ENCODE measurements at places on chromosomes 16 and 17.

DNA sequence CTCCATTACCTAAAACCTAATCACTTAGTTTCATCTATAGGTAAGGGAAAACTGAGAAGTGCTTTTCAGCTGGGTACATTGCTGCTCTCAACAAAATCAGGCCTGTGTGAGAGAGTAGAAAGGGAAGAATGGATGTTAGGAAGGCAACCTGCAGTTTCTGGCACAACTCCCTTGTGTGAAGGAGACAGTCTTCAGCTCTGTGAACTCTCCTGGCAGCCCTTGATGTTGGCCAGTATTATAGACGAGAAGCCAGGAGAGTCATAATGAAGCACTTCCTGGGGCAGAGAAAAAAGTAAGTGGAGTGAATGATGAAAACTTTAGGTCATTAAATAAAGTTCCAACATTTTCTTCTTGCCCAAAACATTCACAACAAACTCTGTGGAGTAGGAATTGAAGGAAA is 260.1 kb downstream of the IRX3 start:
- no peak for DNase-seq

GRCh38 chr17:56432443-56432842 is 161.1 kb upstream of the NOG start:
- DNase-seq: no peak

GRCh38 chr17:72822358-72823023 is 270.0 kb downstream of the SLC39A11 start:
- no peak for DNase-seq

- no peak for DNase-seq
These were observed 151.9 kb downstream of the IRX5 start for GRCh38 chr16:55082591-55082976.

DNA sequence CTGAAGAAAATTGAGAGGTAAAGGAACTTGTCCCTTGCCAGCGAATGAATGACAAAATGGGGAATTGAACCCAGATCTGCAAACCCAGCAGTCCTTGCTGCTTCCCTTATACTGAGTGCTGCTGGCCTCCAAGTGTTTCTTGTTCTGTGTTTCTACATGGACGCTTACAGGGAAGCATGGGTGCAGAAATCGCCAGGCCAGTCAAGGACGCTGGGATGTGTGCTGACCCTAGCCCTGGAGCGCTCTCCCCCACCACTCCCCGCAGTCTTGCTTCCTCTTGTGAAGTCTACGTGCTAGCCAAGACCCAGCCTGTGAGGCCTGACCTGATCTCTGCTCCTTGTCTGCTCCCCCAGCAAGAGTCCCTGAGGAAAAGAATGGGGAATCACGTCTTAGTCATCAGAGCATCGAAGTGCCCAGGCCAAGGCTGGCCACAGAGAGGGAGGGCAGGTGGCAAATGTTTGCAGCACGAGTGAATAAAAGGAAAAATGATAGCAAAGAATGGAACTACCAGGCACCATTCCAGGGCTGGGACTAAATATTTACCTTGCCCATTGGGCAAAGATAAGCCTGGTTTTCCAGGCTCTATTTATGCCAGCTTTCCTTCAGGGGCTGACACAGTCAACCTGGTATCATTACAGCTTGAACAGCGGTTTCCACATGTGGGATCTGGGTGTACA is 17.4 kb downstream of the CA4 start:
- DNase-seq: no peak

- DNase-seq: peak; percentile 57
These were observed 5.8 kb downstream of the THOC6 start for GRCh38 chr16:3029491-3030221.

GRCh38 chr17:40937384-40937819 is at the start of gene KRT23:
Gene KRT23 (minus strand): TSS chr17:40937646. CDS start chr17:40936603, 1,043 bp downstream.
- DNase-seq: no peak

DNA sequence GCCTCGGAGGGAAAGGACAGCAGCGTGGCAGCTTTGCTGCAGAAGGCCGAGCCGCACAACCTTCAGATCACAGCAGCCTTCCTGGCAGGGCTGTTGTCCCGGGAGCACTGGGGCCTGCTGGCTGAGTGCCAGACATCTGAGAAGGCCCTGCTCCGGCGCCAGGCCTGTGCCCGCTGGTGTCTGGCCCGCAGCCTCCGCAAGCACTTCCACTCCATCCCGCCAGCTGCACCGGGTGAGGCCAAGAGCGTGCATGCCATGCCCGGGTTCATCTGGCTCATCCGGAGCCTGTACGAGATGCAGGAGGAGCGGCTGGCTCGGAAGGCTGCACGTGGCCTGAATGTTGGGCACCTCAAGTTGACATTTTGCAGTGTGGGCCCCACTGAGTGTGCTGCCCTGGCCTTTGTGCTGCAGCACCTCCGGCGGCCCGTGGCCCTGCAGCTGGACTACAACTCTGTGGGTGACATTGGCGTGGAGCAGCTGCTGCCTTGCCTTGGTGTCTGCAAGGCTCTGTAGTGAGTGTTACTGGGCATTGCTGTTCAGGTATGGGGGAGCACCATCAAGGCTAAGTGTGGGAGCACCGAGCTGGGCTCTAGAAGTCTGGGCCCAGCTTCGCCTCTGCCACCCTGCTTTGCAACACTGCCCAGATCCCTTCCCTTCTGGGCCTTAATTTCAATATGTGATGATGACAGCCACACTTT is 18.6 kb downstream of the NOD2 start:
- no peak for DNase-seq

DNA sequence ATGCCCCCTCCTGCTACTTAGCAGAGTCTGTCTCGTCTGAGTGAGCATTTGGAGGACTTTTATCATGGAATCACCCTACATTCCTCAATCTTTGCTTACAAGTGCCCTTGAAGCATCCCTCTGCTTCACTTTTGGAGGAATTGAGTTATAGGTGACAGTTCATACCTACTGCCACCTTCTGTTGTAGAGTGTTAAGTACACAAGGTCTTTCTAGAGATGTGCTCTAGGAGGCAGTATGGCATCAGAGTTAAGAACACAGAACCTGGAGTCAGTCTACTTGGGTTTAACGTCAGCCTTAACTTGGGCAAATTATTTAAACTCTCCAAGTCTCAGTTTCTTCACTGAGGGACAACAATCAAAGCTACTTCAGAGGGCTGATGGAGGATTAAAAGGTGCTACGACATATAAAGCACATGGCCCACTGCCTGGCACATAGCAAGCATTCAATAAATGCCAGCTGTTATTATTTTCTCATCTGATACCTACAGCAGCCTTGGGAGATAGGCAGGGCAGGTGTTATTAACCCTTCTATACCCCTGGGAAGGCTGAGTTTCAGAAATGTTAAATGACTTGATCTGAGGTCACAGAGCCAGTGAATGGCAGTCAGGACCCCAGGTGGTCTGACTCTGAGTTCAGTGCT is 62.2 kb downstream of the UTP18 start:
- no peak for DNase-seq

GRCh38 chr16:73176577-73177013 is 128.7 kb upstream of the ZFHX3 start:
- DNase-seq: no peak

- DNase-seq: no peak
These were observed 77.9 kb downstream of the SYCE1L start for GRCh38 chr16:77277141-77277540.

DNA sequence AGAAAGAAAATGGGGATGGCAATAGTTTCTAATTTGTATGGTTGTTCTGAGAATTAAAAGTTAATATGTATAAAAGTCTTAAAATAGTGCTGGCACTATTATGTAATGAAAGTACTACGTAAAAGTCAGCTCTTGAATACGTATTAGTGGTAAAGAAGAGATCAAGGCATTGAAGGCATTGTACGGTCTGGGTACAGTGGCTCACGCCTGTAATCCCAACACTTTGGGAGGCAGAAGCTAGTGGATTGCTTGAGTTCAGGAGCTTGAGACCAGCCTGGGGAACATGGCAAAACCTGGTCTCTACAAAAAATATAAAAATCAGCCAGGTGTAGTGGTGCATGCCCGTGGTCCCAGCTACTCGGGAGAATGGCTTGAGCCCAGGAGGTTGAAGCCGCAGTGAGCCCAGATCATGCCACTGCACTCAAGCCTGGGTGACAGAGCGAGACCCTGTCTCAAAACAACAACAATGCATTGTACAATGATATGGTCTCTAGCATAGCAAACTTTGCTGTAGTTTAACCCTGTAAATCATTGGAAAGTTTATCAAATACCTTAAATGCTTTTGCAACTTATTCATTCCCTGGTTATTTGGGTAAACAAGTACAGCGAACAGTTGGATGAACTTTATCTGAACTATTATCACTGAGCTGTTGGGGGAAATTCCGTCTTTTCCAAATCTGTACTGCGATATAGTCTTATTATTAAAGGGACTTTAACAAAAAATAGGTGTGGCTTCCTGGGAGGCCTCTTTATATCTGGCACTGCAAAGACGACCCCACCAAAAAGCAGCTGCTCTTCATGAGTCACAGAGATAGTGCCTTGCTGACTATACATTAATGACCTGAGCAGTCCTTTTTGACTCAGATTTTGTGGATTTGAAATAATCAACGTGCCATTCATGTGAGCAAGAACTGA is 73.6 kb downstream of the GPRC5B start:
- DNase-seq: no peak

DNA sequence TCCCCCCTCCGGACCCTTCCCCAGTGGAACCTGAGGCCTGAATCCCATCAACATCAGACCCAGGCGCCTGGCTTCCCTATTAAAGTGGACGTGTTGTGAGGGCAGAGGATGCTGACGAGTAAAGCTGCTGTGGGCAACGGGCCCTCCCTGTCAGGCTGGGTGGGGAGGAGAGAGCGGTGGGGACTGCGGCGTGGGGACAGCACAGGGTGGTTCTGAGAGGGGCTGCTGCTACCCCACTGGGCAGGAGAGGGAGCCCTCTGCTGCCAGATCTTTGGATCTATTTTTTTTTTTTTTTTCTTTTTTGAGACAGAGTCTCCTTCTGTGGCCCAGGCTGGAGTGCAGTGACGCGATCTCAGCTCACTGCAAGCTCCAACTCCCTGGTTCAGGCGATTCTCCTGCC is 5.9 kb downstream of the CA5A start:
- DNase-seq: no peak

GRCh38 chr16:89067677-89068443 is 25.8 kb upstream of the ACSF3 start:
- no peak for DNase-seq

DNA sequence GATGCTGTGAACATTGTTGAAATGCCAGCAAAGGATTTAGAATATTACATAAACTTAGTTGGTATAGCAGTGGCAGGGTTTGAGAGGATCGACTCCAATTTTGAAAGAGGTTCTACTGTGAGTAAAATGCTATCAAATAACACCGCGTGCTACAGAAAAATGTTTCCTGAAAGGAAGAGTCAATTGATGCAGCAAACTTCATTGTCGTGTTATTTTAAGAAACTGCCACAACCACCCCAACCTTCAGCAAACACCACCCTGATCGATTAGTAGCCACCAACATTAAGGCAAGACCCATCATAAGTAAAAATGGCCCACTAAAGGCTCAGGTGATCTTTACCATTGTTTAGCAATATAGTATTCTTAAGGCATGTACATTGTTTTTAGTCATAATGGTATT is 27.3 kb downstream of the HLF start:
- no peak for DNase-seq

GRCh38 chr17:40130352-40131042 is 8.7 kb downstream of the MSL1 start:
- DNase-seq: no peak

DNA sequence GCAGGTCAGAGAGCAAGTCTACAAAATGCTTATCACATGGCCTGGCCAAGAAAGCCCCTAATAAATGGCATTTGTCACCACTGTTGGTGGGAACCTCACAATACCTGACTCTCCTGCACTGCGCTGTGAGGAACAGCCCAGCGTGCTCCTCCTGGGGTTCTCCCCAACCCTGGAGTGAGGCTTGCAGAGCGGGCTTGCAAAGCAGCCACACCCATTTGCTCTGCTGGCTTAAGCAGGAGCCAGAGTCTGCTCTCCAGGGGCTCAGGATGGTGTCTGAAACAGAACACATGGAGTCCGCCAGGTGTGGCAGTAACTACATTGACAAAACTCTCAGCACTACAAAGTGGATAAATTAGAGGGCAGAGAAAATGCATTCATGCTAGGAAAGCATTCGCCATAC is 331.0 kb upstream of the CCL2 start:
- no peak for DNase-seq

DNA sequence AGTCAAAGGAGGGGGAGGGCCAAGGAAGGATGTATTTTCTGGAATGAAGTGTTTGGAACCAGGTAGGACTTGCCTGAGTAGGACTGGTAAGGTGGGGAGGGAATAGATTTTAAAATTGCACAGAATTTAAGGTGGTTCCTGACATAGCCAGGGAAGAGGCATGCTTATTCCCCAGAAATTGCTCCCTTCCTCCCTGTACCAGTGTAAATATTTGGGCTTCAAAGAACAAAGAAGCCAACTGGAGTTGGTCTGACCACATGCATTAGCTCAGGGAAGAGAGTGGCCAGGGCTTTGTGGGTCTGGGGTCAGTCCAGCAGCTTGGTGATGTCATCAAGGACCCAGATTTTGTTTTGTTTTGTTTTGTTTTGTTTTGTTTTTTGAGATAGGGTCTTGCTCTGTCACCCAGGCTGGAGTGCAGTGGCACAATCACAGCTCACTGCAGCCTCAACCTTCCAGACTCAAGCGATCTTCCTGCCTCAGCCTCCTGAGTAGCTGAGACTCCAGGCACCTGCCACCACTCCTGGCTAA is 9.3 kb upstream of the MRTFB start:
- no peak for DNase-seq

DNA sequence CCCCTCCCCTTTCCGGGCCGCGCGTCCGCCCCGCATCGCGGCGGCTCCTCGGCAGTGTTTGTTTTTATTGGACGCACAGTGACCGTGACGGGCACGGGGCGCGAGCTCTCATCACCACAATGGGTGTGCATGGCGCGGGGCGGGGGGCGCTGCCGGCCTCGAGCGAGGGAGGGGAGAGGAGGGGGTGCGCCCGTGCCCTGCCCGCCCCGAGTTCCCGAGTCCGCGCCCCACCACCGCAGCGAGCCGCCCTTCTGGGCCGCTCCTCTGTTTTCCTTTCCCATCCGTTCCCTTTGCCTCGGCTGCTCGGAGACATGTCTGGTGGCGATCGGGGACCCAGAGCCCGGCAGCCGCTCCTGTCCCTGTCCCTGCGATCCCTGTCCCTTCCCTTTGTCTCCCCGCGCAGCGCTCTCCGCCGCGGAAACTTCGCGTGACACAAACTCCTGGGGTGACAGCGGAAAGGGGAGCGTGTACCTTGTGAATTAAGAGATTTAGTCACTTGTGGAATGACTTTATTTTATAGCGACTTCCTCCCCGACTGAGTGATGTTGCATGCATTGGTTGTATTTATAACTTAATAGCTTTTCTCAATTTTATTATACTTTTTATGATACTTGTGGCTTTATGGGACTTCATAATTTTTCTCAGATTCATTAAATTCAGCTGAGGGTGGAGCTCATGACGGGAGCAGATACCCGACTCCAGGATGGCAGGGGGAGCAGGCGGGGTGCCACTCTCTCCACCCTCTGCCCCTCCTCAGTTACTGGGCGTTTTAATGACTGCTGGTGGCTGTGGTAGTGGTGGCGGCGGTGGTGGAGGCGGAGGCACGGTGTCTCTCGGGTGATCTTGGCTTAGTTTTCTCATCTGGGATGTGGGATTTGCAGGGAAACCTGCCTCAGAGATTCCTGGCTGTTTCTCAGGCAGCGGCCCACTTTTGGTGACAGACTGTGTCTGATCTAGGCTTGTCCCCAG is 40.8 kb downstream of the MRM1 start:
- no peak for DNase-seq
